CD4-positive, alpha-beta memory T cell (primary cell): ENCODE measurements at places on chromosomes 3 and 15. TPM values are rescaled to one million over a fixed set of nuclear protein-coding genes. Genes with fewer than 3 reads are reported as not detected.

Gene FMN1
- total RNA-seq: 0.84 TPM

Gene CPN2
- total RNA-seq: not detected

- DNase-seq: no peak
Observed at GRCh38 chr15:52567871-52568600, 794 bp downstream of the ARPP19 start.

Gene FETUB
- total RNA-seq: not detected

DNA sequence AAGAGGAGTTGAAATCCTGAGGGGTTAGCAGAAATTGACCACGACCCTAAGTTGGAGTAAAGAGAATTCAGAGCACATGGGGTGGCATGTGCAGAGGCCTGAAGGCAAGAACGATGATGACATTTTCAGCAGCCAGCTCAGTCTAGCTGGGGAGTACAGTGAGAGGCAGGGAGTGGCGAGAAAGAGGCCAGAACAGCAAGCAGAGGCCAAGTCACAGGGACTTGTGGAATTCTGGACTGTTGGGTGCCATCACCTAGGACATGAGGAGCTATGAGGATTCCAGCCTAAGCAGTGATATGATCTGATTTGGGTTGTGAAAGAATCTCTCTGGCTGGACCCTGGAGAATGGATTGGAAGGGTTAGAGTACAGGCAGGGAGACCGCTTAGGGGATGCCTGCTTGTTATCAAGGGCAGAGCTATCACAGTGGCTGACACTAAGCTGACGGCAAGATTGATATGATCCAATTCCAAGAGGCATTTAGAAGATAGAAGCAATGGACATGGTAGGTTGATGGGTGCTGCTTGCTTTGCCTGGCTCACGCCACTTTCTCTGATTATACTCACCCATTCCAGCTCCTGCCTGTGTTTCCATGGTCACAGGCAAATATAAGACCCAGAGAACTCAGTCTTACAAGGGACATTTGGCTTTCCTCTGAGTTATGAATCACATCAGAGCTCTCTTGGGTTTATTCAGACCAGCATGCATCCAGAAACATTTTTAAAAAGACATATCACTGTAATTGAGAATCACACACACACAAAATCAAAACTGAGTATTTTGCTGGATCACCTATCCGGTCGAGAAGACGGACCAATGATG, 66.4 kb downstream of the LRTM1 start:
- no peak for DNase-seq

DNA sequence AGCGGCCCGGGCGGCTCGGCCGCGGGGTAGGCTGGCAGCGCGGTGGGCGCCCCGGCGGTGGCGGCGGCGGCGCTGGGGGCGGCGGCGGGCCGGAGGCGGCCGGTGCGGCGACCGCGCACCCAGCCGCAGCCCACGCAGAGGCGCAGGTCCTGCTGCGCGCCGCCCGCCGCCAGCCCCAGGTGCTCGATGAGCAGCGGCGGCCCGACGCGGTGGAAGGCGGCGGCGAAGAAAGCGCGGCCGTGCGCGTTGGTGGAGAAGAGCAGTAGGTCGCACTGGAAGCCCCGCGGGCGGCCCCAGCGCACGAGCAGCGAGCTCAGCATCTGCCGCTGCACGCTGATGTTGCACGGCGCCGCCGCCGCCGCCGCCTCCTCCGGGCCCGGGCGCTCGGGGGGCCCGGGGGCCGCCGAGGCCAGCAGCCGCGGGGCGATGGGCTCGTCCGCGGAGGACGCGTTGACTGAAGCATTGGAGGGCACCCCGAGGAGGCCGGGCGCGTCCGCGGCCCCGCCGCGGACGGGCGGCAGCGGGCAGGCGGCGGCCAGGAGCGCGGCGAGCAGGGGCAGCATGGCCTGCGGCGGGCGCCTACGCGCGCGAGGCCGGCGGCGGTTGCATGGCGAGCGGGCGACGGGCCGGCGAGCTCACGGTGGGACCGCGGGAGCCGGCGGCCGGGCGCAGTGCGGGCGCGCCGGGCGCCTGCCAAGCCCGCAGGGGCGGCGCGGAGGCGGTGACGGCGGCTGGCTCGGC, 452 bp downstream of the TMEM158 start:
- DNase-seq: no peak

- DNase-seq: no peak
Observed at GRCh38 chr3:64454179-64454578, 228.9 kb upstream of the PRICKLE2 start.

DNA sequence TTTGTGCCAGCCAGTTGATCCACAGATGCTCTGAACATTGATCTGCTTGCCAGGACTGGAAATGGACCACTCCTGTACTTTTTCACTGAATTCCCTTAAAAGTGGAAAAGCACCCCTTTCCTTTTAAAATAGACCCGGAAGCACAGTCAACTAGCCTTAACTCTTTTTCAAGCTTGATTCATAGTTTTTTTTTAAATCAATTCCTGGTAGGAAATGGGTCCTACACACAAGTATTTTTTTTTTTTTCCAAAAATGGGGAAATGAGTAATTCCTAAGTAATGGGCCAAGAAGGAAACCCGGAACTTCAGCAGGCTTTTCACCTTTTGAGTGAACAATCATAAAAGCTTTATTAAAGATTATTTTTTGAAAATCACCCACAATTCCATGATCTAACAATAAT, 234.4 kb upstream of the ADAMTS9 start:
- no peak for DNase-seq

- DNase-seq: no peak
Observed at GRCh38 chr3:113234028-113234427, 22.7 kb downstream of the BOC start.

Gene BAHD1
- 47.0 TPM for total RNA-seq

Gene EEF1AKMT4
- 2.1 TPM for total RNA-seq

Gene COL6A5
- not detected for total RNA-seq

Gene ACP3
- not detected for total RNA-seq

DNA sequence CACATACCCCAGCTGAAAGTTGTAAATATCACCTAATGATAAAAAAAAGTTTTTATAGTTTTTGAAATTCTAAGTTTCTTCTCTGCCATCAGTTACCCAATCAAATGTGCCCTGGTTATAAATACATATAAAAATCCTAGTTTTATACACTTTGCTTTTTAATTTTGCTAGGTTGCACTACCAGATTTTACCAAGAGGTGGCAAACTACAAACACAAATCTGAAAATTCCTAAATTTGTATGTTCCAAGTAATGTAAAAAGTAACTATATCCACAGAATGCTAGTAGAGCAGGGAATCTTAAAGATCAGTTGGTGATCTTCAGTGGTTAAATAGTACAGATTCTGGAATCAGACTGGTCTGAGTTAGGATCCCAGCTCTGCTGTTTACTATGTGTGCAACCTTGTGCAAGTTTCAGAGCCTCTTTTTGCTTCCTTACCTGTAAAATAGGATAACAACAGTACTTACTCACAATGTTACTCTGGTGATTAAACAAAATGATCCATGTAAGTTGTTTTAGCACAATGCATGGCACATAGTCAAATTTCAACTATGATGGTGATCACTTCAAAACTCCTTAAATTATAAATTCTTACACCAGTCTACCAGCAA, 11.0 kb downstream of the TRPM7 start:
- peak; percentile 18 for DNase-seq

- DNase-seq: no peak
Observed at GRCh38 chr3:52069135-52069534, 12.8 kb upstream of the DUSP7 start.

GRCh38 chr3:52280050-52280461, 1.6 kb upstream of the WDR82 start:
- no peak for DNase-seq

- no peak for DNase-seq
Observed at GRCh38 chr3:165513715-165514701, 317.8 kb upstream of the SLITRK3 start.

DNA sequence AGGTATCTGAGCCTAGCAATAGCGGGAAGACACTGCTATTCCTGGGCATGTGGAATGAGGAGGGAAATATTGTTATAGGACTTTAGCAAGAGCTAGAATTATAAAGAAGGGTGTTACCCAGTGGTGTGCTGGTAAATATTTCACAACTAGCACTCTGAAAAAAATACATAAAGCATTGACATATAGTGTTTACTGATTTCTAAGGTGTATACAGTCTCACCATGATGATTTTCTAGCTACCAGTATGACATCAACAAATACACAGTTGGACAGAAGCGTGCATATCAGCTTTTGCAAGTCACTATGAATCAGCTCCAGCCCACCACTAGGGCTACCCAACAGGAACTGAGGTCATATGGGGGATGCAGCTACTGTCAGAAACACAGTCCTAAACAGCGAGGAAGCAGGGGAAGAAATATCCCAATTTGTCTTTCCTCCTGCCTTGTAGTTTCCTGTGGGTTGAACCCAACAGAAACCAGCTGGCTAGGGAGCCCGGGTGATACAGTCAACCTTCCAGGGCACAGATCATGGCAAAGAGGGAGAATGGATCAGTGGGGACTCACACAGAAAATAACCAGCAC, 39.6 kb downstream of the HGD start:
- DNase-seq: no peak

Gene ARPIN
- total RNA-seq: 0.26 TPM

DNA sequence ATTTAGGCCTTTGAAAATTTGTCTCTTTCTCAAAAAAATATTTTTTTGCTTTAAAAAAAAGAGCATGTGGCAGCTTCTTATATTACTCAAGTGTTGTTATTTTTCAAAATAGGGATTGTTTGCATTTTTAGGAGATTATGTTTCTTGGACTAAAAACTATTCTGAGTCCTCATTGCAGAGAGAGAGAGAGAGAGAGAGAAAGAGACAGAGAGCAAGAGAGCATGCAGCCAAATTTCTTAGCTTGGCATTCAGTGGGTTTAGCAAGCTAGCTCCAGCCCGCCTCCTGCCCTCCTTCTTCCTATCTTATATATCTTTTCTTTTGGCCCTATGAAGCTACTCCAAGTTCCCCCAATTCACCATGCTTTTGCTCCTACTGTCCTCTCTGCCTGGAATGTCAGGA, 55.7 kb downstream of the CEMIP start:
- DNase-seq: no peak

DNA sequence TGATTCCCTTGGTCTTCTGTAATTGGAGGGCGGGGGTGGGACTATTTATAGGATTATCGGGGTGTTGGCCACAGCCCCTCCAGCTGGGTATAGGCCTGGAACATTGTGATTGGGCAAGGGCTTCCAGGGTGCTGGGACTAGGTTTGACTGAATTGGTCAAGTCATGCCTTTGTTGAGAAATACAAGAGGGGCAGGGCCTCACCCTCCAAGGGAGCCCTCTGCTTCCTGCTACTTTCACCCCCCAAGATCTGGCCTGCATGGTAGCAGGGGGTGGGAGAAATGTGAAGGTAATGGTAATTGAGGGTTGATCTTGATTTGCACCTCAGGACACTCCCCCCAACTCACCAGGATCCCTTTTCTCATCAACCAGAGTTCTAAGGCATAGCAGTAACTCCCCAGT, 25.2 kb downstream of the TRIM71 start:
- DNase-seq: no peak
